ENCODE measurements at places on chromosomes 13 and 19. TPM values are rescaled to one million over a fixed set of nuclear protein-coding genes. Genes with fewer than 3 reads are reported as not detected.

The IFNL1 gene
- not detected for total RNA-seq

The CERS1 gene
- total RNA-seq = 19.7 TPM

The COL5A3 gene
- 47.5 TPM for total RNA-seq

The TMEM38A gene
- 3.5 TPM for total RNA-seq

The ADM5 gene
- 3.7 TPM for total RNA-seq

The OR7A10 gene
- total RNA-seq = not detected

The HS6ST3 gene
- total RNA-seq = 0.22 TPM

The NCAN gene
- total RNA-seq = not detected

DNA sequence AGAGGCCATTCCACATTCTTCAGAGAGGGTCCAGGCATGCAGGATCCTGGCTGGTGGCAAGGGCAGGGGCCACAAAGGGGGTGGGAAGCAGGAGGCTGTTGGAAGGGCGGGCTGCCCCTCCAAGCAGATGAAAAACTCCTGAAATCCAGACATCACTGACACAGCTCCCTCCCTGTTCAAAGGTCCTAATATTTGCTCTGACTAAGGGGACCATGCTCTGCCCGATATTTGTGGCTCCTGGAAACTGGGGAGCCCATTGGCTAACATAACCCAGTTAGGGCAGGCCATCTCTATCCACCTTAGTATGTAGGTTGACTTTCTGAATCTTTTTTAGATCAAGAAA, 3.3 kb upstream of the CDX2 start:
- no peak for DNase-seq

DNA sequence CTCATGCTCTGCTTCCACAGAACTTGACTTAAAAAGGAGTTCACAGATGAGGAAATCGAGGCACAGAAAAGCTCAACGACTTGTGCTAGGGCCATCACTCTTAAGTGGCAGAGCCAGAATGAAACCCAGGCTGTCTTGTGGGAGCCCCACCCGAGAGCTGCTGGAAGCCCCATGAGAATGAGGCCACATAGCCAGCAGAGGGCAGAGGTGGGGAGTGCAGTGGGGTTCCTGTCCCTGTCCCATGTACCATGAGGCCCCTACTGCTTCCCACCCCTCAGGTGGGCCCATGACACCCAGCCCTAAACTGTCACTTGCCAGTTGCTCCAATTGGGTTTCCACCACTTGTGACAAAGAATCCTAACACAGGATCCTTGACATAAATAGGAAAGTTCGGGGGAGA, 175.9 kb downstream of the IRS2 start:
- DNase-seq = no peak

DNA sequence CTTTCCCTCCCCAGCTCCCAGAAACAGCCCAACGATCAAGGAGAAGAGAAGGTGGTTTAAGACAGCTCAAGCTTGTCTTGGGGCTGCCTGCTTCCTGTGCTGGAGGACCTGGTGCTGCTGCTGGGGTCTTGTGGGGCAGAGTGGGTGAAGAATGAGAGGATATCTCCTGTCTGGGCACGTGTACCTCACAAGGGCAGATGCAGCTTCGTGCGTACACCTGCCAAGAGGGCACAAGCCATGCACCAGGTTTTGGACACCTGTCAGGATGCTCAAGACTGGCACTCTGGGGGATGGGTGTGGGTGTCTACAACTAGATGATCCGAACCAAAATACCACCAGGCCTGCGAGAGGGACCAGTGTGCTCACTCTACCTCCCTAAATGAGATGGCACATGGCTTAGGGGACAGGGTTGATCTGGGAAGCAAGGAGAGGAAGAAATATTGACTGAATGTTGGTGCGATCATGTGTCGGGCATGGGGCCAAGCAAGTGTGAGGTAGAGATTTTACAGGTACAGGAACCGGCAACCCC, 2.2 kb downstream of the CBY2 start:
- DNase-seq = no peak

DNA sequence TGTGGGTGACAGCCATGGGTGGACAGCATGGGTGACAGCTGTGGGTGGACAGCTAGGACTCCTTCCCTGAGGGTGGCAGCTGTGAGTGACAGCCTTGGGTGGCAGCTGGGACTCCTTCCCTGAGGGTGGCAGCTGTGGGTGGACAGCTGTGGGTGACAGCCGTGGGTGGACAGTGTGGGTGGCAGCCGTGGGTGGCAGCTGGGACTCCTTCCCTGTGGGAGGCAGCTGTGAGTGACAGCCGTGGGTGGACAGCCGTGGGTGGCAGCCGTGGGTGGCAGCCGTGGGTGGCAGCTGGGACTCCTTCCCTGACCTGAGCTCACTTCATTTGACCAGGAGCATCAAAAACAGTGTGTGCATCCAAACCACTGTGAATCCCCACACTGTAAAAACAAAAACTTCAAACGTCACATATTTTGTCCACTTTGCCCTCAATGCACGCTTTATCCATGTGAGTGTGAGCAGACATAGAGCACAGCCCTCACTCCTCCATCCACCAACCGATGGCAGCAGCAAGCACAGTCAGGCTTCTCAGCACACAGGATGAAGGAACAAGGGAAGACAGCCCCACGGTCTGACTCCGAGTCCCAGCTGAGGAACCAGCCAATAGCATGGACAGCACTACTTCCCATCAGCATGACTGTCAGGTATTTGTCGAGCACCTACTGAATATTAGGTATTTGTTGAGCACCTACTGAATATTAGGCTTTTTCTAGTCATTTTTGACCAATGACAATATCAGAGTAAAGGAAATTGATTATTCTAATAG, 1.6 kb upstream of the CFAP97D2 start:
- no peak for DNase-seq

- DNase-seq = no peak
Observed at GRCh38 chr19:6699935-6700334, 20.5 kb downstream of the C3 start.

DNA sequence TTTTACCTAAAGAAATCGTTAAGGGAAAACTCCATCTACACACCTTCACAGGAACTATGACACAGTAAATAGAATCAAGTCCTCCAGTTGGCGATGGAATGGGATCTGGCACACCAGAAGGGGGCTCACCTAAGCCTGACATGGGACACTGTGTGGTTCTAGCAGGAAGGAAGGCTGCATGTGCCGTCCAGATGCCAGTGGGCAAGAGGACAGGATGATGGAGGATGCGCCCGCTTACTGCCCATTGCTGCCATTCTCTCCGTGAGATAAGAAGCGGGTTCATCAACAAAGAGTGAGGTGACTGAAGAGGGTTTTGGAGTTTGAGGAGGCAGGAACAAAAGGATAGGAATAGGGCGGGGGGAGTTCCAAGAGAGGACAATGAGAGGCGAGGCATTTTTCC, 2.9 kb upstream of the CYP2F1 start:
- DNase-seq = no peak

- DNase-seq = peak; percentile 30
Observed at GRCh38 chr19:369256-369655, 24.7 kb upstream of the MIER2 start.

- DNase-seq = no peak
Observed at GRCh38 chr19:13689085-13689484, 75.2 kb upstream of the MRI1 start.

DNA sequence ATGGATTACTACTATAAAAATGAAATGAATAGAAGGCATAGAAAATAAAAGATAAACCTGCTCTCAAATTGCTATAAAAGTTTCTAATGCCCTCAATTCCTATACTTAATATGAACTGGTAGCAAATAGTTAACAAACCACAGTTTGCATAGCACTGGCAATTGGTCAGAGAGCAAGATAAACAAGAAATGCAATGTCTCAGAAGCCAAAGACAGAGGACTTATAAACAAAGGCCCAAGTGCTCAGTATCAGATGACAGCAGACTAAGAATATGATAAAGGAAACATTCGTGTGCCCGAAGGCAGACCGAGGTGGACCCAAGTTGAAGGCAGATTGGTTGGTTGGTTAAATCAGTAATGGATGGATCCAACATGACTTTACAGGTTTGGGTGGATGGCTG, 50.6 kb downstream of the IPO5 start:
- DNase-seq = no peak

GRCh38 chr13:104389691-104390090, 1323.5 kb upstream of the SLC10A2 start:
- no peak for DNase-seq

GRCh38 chr19:6292006-6292405, 12.2 kb upstream of the MLLT1 start:
- no peak for DNase-seq

DNA sequence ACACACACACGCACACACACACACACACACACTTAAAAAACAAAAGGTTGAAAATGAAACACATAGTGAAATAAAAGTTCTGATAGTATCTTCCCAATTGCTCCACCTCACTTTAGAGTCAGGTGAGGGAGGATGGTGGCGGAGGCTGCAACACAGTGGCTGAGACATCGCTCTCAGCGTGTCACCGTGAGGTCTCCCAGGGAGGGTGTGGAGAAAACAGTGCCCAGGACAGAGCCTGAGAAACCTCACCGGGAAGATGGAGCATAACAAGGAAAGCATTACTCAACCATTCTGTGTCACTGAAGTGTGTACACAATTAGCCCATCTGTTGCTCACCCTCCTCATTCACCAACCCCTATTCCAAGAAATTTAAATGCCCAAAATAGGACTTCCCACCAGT, 111.4 kb upstream of the USP29 start:
- no peak for DNase-seq

- DNase-seq = peak; percentile 94
Observed at GRCh38 chr19:49987159-49987698, 26.3 kb upstream of the SIGLEC11 start.

All from sciatic nerve (tissue), 2 donors.